ENCODE measurements at places on chromosomes 5 and 9. TPM values are rescaled to one million over a fixed set of nuclear protein-coding genes. Genes with fewer than 3 reads are reported as not detected.

DNA sequence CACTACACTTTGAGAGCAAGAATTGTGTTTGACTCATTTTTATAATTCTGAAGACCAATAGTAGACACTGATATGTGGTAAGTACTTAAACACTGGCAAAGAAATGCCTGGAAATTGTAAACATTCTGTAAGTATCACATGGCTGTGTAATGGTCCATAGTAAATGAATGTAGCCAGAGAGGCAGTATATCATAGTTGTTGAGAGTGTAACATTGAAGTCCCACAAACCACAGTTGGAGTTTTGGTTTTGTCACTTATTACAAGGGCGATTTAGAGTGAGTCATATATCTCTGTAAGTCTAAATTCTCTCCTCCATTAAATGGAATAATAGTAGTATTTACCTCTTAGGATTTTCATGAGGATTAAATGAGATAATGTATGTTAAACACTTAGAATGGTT lies 181.1 kb upstream of the MEF2C start:
- DNase-seq: no peak
- no peak overlapping the region for H3K4me3 ChIP-seq
- no peak overlapping the region for H3K27ac ChIP-seq
- H3K36me3 ChIP-seq: no peaks in the 10 kb centered on the region

- no peak overlapping the region for H3K4me3 ChIP-seq
- H3K36me3 ChIP-seq: no peaks in the 10 kb centered on the region
- peak; percentile 66 for DNase-seq
- H3K27ac ChIP-seq: no peak overlapping the region
- no peaks in the 10 kb centered on the region for H3K4me1 ChIP-seq
Observed at GRCh38 chr5:171848006-171848405, 62.4 kb downstream of the SMIM23 start.

PSMB7 gene
- total RNA-seq: 75.9 TPM

HRH2 gene
- total RNA-seq: 15.3 TPM

HTR4 gene
- not detected for total RNA-seq

PCDHA2 gene
- 0.13 TPM for total RNA-seq

ADAM19 gene
- total RNA-seq: 31.0 TPM

DNA sequence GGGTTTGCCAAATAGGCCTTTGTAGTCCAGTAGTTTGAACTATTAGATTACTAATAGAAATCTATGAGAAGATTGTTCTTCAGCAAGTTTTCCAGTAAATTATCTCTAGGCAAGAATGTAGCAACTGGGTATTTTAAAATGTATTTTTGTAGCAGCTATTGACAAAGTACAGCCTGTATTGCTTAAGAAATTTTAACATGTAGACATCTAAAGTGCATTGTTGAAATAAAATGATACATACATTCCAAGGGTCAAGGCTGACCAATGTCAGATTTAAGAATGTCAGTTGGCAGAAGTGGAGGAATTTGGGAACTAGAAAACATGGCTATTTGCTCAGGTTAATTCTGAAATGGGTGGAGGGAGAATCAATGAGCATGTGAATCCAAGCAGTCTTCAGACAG lies 57.5 kb upstream of the ZSWIM6 start:
- no peaks in the 10 kb centered on the region for H3K4me1 ChIP-seq
- H3K36me3 ChIP-seq: no peaks in the 10 kb centered on the region
- no peaks in the 10 kb centered on the region for H3K27me3 ChIP-seq
- DNase-seq: no peak
- no peak overlapping the region for H3K4me3 ChIP-seq

DNA sequence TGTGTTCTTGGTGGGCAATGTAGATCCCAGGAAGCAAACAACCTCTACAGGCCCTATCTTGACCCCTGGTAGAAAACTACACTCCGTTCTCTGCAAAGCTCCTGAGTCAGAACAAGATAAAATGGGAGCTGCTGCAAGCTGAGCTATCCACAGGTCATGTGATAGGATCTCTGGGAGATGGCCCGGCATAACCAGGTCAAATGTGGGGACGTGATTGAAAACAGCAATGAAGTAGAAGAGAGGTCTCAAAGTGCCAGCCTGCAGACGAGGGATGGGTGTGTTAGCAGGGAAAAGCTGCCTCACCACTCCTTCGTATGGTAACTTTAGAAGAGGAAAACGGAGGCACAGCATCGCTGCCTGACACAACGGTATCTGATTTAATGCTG lies 25.0 kb downstream of the NRG2 start:
- no peaks in the 10 kb centered on the region for H3K36me3 ChIP-seq
- H3K27ac ChIP-seq: no peak overlapping the region
- H3K4me1 ChIP-seq: peaks cover 2% of the 10 kb centered on the region
- no peak for DNase-seq

GRCh38 chr5:170126626-170127025 lies 20.9 kb downstream of the FOXI1 start:
- H3K4me3 ChIP-seq: no peak overlapping the region
- H3K27me3 ChIP-seq: no peaks in the 10 kb centered on the region
- DNase-seq: no peak
- no peak overlapping the region for H3K27ac ChIP-seq

DNA sequence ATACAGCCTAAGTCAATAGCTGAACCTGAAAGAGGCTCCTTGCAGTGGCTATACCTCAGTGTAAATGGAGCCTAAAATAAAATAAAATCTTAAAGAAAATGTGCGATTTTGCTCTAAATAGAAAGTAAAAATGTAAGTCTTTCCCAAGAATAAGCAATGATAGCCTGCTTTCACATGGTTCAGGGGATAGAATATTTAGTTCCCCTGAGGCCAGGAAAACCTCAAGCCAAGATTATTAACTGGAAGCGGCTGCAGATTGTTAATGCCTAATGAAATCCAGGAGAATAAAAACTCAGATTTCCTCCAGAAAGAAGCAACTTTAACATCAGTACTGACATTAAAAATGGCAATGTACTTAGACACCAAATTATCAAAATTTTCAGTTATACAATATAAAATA lies 463.7 kb downstream of the CYLC2 start:
- H3K27ac ChIP-seq: no peak overlapping the region
- no peak for DNase-seq
- no peaks in the 10 kb centered on the region for H3K36me3 ChIP-seq
- H3K4me3 ChIP-seq: no peak overlapping the region
- no peaks in the 10 kb centered on the region for H3K27me3 ChIP-seq
- no peaks in the 10 kb centered on the region for H3K4me1 ChIP-seq

DNA sequence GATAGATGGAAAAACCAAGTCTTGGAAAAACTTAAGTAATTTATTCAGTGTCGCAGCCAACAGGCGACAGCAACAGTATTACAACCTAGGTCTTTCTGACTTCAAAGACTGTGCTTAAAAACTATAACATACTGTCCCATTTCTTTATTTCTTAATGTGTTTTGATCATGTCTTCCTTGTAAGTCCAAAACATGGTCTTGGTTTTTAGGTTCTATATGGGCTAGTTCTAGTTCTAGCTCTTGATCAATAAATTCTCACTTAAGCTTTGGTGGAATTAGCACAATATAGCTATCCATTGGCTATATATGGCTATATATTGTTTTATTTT lies 69.9 kb downstream of the IQGAP2 start:
- no peaks in the 10 kb centered on the region for H3K27me3 ChIP-seq
- H3K36me3 ChIP-seq: no peaks in the 10 kb centered on the region
- no peak for DNase-seq
- no peaks in the 10 kb centered on the region for H3K4me1 ChIP-seq
- no peak overlapping the region for H3K27ac ChIP-seq

- no peaks in the 10 kb centered on the region for H3K27me3 ChIP-seq
- no peak for DNase-seq
- no peaks in the 10 kb centered on the region for H3K36me3 ChIP-seq
- H3K27ac ChIP-seq: no peak overlapping the region
- no peak overlapping the region for H3K4me3 ChIP-seq
- peaks cover 3% of the 10 kb centered on the region for H3K4me1 ChIP-seq
Observed at GRCh38 chr9:99114846-99115500, 10.1 kb downstream of the TGFBR1 start.

ANKRD31 gene
- 0.24 TPM for total RNA-seq

DNA sequence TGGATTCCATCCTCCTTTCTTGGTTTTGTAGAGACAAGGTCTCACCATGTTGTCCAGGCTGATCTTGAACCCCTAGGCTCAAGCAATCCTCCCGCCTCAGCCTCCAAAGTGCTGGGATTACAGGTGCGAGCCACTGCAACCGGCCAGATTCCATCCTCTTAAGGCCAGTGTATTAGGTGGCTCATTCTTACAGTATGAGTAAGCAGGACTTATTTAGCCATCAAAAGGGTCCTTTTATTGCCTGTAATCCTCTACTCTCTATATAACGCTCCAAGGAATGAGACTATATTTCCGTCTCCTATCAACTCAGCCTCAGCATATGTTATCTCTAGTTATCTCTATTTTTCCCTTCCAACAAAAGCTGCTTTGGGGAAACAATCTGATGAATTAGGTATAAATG lies 3.0 kb upstream of the ERBIN start:
- no peak overlapping the region for H3K4me3 ChIP-seq
- no peaks in the 10 kb centered on the region for H3K36me3 ChIP-seq
- H3K27me3 ChIP-seq: no peaks in the 10 kb centered on the region
- no peak for DNase-seq
- no peak overlapping the region for H3K27ac ChIP-seq

- no peaks in the 10 kb centered on the region for H3K36me3 ChIP-seq
- H3K4me3 ChIP-seq: no peak overlapping the region
- DNase-seq: no peak
- H3K27me3 ChIP-seq: no peaks in the 10 kb centered on the region
Observed at GRCh38 chr5:67200809-67201562, 4.4 kb upstream of the CD180 start.
